Sciatic nerve (tissue), 2 donors: ENCODE measurements at places on chromosomes 16 and 17. TPM values are rescaled to one million over a fixed set of nuclear protein-coding genes. Genes with fewer than 3 reads are reported as not detected.

Gene ABCA9
- 118 TPM for total RNA-seq

GRCh38 chr16:87057211-87057881 is 259.8 kb downstream of the C16orf95 start:
- DNase-seq = no peak

- DNase-seq = no peak
These were observed 4.3 kb upstream of the SYNGR2 start for GRCh38 chr17:78163881-78164747.

DNA sequence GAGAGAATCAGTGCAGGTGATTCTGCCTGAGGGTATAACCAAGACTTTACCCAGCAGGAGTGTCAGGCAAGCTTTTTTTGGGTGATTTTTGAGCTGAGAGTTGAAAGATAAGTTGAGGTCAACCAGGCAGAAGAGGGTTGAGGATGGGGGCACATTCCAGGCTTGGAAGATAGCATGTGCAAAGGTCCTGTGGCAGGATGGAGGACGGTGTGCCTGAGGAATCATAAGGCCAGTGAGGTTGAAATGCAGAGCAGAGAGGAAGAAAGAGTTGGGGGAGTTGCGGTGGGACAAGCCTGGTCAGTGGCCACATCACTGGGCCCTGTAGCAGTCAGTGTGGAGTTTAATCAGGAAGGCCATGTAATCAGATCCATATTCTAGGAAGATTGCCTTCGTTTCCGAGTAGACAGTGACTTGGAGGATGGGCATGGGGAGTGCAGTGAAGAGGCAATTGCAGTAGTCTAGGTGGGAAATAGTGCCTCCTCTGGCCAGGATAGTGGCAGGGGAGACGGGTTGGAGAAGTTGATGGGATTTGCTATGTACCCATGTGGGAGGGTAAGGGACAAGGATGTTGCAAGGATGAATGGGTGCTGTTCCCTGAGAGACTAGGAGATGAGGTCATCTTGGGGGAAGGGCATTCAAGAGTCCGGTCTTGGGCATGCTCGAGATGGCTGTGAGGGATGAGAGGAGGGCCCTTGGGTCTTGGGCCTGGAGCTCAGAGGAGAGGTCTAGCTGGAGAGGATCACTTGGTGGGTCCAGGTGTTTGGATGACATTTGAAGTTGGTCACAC is 3.9 kb downstream of the PLEKHG4 start:
- no peak for DNase-seq

Gene ERAL1
- total RNA-seq = 23.0 TPM

DNA sequence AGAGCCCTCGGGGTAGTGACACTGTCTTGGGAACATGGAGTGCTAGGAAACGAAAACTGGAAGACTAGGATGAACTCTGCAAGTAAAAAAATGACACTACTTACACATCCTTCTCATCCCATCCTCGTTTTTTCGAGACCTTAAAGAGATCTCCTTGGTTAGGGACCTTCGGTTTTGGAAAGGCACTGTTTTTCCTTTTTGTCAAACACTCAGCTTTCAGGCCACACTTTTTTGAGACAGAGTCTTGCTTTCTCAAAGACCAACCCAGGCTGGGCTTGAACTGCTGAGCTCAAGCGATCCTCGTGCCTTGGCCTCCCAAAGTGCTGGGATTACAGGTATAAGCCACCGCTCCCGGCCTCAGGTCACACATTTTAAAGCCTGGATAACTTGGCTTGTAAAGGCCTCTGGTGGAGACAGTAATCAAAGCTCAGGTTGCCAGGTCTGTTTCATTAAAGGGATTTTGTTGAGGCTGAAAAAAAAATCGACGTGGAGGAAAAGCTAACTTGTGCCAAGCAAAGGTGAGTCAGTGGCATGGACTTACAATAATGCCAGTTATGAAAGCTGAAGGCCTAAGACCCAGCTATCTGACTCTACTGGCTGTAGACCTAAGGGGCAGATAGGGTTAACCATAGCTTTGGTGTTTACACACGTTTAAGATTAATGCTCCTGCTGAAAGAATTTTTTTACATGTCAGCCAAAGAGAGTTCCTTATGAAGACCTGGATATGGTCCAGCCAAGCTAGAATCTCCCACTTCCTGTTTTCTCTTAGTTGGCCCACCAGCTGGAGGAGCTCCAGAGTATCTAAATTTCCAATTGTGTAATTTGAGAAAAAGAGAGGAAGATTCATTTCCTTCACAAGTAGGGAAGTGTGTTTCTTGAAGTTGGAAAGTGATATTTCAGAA is 823 bp downstream of the NBR1 start:
- DNase-seq = no peak
